ENCODE measurements at places on chromosomes 4 and X.

DNA sequence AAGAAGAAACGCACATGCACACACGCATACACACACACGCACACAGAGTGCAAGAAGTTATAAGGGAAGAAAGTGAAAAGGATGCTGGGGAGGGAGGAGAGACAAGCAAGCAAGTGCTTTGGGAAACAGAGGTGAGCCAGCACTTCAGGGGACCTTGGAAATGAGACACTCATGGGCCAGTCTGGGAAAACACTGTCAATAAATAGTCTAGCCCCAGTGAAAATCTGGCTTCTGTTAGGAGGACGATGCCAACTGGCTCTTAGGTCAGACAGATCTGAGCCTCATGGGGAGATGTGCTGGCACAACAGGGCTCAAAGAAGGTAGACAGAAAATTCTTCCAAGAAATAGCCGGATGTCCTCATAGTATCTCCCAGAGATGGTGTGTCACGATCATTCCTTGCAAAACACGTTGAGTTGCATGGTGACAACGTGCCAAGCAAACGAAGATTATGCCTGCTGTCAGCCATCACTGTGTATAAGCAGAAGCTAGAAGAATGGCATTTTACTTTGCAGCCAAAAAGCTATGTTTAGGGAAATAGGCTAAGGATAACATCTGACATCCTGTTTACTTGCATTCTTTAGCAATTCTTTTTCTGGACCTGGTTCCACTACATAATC lies 557 bp upstream of the ARHGEF6 start:
- no peak for DNase-seq

- DNase-seq = no peak
Observed at GRCh38 chr4:74311696-74312313, 3.5 kb downstream of the EPGN start.

DNA sequence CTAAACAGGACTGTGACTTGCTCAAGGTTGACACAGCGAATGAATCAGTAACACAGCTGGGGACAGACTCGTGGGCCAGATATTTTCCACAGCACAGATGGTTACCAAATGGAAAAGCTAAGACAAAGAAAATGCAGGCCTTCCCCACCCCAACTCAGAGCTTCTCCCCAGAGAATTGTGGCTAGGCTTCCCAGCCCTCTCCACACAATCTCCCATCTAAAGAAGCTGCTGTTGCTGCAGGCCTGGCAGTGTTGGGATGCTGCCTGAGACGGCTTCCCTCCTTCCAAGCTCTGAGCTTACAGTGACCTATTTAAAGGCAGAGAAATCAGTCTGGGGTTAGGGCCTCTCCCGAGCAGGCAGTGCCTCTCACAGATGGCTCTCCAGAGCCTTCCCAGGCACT lies 46.5 kb upstream of the PGRMC1 start:
- DNase-seq = no peak

GRCh38 chr4:155696226-155696625 lies 29.6 kb downstream of the GUCY1A1 start:
- DNase-seq = no peak

GRCh38 chrX:77431227-77431626 lies 16.0 kb upstream of the FGF16 start:
- no peak for DNase-seq

DNA sequence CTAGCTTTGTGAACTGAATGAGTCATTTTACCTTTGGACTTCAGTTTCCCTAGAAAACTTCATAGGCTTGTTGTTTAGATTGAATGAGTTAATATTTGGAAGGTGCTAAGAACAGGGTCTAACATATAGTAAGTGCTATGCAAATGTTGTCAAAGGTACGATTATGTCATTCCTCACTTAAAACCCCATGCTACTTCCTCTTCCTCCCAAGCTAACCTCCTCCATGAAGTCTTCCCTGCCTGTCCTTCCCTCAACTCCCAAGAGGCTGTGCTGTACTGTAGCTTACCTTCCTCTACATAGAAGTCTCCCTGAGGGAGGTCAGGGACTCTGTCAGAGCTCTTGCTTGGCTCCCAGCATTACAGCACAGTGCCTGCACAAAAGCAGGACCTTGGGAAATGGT lies 103.4 kb upstream of the PJA1 start:
- no peak for DNase-seq

DNA sequence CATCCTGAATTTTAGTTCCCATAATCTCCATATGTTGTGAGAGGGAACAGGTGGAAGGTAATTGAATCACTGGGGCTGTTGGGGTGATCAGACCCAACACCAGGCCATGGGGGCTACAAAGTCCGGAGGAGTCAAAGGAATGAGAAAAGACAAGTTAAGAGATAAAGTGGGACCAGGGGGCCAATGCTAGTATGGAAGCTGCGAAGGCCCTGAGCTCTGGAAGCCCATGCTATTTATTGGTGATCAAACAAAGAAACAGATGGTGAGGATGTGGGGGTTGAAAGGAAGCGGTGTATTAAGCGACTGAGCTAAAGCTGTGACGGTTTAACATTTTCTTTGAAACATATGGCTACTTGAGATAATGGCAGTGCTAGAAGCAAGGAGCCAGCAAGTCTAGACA lies 132.8 kb downstream of the PDGFC start:
- DNase-seq = no peak

DNA sequence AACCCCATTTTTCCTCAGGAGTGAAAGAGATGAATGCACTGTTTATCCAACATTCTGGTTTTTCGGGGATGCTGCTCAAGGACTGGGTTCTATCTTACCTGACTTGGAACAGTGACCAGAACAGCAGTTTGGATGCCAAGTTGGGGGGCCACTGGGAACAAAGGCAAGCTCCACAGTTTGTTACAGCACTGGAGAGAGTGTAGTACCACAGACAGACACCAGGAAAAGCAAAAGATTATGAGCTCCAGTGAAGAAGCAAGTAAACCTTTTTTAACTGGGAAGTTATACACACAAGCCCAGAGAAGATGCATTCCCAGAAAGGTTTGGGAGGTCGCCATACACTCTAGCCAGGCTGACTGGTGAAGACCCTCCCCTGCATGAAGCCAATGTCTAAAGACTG lies 13.6 kb downstream of the C4orf36 start:
- no peak for DNase-seq

DNA sequence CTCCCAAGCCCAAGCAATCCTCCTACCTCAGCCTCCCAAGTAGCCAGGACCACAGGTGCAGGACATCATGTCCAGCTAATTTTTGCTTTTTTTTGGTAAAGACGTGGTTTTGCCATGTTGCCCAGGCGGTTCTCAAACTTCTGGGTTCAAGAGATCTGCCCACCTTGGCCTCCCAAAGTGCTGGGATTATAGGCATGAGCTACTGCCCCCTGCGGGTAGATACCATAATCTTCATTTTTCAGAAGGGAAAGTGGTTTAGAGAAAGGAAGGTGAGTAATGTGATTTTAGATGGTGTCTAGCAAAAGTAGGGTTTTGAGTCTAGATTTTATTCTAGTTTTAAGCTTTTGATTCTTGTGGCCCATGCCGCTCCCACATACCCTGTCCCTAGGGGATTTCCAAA lies 205.3 kb upstream of the CLNK start:
- DNase-seq = no peak

GRCh38 chrX:21960569-21961541 lies 20.3 kb downstream of the SMS start:
- DNase-seq = no peak

GRCh38 chr4:36273276-36273675 lies 8.1 kb upstream of the DTHD1 start:
- no peak for DNase-seq

- no peak for DNase-seq
Observed at GRCh38 chr4:94477227-94477626, 25.5 kb downstream of the PDLIM5 start.

DNA sequence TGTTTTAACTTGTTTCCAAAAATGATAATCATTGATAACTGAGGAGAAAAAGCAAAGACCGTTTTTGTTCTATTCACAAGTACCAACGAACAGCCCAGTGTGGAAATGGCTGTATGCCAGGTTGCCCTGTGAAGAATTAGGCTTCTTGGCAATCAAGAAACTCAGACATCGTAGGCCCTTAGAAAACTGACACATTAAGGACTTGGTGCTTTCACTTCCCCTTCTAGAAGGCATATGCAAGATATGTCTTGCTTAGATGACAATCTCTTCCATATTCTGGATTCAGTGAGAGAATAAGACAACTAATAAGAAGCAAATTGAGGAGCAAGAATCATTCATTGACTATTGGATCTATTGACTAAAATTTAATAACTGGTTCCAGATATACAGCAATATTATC lies 56.6 kb downstream of the ANAPC10 start:
- no peak for DNase-seq

DNA sequence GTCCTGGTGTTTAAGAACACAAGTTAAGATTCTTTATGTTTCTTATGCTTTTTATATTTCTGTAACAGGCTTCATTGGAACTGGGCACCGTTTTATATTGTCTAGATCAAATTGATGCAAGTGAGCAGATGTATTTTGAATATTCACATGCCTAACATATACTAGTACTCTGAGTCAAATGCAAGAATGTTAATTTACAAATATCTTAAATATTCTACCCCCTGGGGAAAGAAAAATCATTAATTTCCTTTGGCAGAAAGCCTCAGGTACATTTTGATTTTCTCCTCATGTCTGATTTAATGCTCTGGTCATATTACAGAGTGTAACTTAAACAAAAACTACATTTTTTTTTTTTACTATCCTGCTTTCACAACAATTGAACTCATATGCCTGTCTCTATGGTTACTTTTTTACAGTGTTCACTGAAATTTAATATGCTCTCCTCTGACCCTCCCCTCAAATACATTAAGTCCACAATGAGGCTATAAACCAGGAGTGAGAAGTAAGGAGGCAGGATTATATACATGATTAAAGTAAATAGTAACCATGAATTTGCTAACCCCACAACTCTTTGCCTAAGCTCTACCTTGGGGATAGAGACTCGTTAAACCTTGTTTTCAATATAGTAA lies 2.4 kb upstream of the NSUN7 start:
- no peak for DNase-seq

GRCh38 chr4:147866532-147867271 lies 134.8 kb downstream of the ARHGAP10 start:
- peak; percentile 88 for DNase-seq

GRCh38 chr4:36392916-36393315 lies 111.5 kb downstream of the DTHD1 start:
- DNase-seq = no peak

DNA sequence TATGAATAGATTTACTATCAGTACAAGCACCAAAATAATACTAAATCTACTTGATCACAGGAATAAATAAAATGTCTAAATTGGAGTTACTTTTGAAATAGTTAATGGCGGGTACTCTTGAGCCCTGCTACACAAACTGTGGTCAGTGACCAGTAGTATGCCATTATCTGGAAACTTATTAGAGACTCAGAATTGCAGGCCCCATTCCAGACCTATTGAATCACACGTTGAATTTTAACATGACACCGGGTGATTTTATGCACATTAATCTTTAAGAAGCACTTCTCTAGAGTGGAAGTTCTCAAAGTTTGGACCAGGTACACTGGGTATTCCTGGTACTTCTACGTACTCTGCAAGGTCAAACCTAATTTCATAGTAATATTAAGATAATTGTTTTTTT lies 660.0 kb upstream of the POU3F4 start:
- DNase-seq = no peak

DNA sequence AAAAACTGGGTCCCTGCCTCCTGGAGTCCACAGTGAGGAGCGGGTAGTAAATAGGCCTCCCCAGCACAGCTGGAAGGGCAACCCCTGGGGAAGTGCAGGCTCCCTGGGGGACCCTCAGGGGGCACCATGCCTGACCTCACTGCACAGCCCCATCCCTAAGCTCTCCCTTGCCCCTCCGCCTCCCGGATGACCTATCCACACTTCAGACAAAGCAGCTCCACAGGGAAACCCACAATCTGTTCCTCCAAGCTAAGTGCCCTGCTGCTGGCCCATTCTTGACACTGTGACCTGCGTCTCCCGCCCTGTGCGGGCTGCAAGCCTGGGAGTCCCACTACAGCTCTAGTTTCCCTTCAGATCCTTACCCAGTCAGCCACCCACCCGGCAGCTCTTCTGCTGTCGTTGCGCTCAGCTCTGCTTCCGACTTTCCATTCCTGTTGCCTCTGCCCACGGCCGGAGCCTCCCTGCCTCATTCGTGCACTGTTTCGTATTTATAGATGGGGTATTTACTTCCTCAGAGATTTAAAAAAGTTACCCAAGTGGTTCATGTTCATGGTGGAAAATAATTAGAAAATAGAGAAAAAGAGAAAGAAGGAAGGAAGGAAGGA lies 47.0 kb upstream of the STOX2 start:
- no peak for DNase-seq

DNA sequence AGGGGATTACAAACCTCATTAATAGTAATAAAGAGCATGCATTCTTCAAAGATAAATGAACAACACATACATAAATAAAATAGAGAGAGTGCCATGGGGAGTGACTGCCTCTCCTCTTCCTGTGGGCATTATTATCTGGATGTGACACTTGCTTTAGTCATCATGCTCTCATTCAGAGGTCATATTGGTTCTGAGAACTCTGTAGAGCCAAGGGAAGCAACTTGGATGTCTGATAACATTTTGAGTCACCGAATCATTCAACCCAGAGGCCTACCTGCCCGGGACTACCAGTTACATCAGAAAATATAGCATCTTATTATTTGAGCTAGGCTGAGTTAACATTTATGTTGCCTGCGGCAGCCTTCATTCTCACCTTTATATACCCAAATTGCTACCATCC lies 489.5 kb downstream of the STIM2 start:
- no peak for DNase-seq

GRCh38 chr4:102299354-102300107 lies 45.8 kb downstream of the SLC39A8 start:
- peak; percentile 13 for DNase-seq

DNA sequence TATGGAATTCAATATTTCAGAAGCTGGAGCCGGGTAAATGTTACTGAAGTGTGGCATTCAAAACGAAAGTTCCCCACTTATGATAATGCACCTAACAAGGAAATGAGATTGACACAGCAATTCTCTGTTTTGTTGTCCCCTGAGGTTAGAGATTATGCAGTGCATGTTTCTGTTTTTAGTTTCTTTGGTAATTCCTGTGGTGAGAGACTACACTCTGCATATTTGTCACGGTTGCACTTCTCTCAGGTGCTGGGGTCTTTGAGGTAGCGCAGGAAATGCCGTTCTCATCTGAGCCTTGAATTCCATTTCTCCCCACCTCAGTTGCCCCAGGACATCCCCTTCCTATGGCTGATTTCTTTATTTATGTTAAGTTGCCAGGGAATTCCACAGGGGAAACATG lies 15.3 kb upstream of the BEND4 start:
- DNase-seq = no peak

DNA sequence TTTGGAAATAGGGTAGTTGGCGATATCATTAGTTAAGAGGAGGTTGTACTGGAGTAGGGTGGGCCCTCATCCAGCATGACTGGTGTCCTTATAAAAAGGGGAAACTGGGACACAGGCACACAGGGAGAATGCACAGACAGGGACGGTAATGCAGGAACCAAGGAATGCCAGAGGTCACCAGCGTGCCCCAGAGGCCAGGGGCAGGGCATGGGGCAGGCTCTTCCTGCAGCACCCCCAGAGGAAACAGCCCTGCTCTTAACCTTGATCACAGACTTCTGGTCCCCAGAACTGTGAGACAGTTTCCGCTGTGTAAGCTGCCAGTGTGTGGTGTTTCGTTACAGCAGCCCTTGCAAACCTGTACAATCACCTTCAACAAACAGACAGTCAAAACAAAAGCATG lies 15.9 kb upstream of the STOX2 start:
- no peak for DNase-seq

- DNase-seq = no peak
Observed at GRCh38 chrX:13024986-13025385, 19.4 kb downstream of the FAM9C start.

Measured in activated naive CD4-positive, alpha-beta T cell treated with anti-CD3 and anti-CD28 coated beads, Interleukin-2, amount 50 U/mL, for 16 hours (primary cell).